Chondrocyte (in vitro differentiated cells): ENCODE measurements at places on chromosomes 5 and 9.
A peak's percentile ranks its signal among the peaks of the same experiment; 100 is the strongest.

DNA sequence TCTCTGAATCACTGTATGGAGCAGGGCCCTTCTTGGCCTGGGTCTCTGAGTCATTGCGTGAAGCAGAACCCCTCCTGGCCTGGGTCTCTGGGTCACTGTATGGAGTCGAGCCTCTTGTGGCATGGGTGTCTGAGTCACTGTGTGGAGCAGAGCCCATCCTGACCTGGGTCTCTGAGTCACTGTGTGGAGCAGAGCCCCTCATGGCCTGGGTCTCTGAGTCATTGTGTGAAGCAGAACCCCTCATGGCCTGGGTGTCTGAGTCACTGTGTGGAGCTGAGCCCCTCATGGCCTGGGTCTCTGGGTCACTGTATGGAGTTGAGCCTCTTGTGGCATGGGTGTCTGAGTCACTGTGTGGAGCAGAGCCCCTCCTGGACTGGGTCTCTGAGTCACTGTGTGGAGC, 94.0 kb upstream of the RAPGEF1 start:
- no peak for DNase-seq

DNA sequence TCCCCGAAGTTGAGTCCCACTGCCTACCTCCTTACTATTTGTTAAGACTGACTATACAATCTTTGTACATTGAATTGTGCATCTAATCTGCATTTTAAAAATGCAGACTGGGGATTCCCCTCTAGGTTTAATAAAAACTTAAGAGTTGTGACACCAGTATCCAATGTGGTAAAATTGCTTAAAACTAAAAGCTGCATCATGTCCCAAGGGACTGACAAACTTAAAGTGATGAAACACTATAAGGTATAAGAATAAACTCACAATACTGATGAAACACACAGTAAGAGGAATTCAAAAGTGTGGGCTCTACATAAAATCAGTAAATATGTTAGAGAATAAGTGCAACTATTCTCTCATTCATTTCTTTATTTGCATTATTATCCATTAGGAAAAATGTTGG, 1905.1 kb downstream of the MAT2B start:
- DNase-seq, result no peak

DNA sequence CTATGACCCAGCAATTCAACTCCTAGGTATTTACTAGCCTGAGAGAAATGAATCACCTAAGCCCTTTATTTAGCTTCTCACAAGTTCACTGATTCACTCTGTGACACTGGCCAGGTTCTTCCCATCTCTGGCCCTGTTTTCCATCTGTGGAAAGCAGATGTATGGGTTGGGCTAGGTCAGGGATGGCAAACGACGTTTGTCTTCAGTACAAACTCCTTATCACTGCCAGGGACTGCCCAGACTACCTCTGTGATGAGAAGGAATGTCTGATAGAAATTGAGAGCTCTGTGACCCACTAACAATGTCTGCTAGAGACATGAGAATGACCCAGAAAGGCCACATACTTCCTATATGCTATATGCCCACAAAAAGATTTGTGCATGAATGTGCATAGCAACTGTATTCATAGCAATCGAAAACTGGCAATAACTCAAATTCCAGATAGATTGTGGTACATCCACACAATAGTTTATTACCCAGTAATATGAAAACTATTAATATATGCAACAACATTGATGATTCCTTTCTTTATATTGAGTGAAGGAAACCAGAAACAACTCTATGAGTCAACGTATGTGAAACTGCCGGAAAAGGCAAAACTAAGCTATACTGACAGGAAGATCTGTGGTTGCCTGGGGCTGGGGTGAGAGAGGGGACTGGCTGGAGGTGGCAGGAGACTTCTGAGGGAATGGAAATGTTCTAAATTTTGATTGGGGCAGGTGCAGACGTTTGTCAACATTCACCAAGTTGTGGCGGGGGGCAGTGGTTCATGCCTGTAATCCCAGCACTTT, 32.0 kb upstream of the ADAM19 start:
- DNase-seq, result no peak

GRCh38 chr5:25190521-25191000, 545.8 kb upstream of the CDH10 start:
- peak; percentile 80 for DNase-seq

- DNase-seq, result no peak
Observed at GRCh38 chr5:160508780-160509361, 87.2 kb downstream of the PTTG1 start.
